Activated naive CD4-positive, alpha-beta T cell (primary cell): ENCODE measurements at places on chromosomes 3 and 15.
A peak's percentile ranks its signal among the peaks of the same experiment; 100 is the strongest.

DNA sequence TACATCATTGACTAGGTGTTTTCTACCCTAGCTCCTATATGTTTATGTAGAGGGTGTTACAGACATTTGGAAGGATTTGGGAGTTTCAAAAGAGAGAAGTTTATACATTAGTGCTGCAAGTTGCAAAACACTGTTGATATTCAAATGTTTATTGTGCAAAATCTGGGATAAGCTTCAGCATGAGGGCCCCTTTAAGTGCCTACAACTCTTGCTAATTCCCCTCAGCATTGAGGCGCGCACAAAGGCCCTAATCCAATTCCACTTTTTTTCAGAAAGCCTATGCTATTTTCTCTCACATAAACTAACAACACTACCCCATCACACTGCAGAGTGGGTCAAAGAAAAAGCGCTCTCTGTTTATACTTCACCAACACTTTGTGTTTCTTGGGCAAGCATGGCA lies 208.0 kb downstream of the NR2F2 start:
- DNase-seq, result no peak

GRCh38 chr3:151379083-151379734 lies 5.3 kb downstream of the P2RY12 start:
- no peak for DNase-seq

DNA sequence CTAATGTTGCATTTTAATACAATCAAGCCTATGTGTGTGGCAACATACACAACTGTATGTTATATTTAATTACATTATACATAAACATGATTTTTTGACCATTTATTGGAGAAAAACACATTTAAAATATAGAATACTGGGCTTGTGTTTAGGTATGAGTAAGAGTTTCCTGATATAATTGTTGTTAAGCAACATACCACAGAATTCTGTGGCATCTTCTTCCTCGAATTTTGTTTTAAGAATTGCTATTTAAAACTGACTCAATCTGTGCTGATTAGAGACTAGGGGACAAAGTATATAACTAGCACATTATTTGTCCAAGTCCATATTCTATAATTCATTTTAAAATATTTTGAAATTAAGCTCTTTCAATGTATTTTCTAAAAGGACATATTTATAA lies 376.8 kb upstream of the THBS1 start:
- DNase-seq, result no peak

- DNase-seq, result no peak
These were observed 101.8 kb downstream of the CHSY1 start for GRCh38 chr15:101149864-101150722.

DNA sequence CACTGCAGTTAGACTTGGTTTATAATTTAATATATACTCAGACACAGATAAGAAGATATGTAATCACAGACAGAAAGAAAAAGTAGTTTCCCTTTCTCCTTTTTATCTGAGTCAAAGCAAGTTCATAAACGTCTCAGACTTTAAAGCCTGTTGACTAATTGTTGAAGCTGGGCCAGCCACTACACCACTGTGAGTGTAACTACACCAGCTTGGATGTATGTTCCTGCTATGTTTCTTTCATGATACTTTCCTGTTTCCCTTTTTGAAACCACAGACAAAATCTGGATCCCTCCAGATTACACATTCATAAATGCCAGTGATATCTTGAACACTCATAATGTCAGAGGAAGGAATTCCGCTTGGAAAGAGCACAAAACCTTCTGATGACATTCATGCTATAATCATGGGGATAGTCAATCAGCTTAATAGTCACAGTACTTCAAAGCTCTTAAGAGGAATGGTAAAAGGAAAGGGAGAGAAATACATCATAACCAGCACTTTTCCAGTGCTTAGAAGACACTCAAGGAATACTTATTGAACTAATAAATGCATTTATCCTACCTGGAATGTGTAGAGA lies 32.0 kb downstream of the KCNMB2 start:
- DNase-seq, result no peak

GRCh38 chr3:155110996-155111901 lies 31.1 kb downstream of the MME start:
- no peak for DNase-seq

GRCh38 chr15:101240358-101240757 lies 11.5 kb downstream of the CHSY1 start:
- no peak for DNase-seq

DNA sequence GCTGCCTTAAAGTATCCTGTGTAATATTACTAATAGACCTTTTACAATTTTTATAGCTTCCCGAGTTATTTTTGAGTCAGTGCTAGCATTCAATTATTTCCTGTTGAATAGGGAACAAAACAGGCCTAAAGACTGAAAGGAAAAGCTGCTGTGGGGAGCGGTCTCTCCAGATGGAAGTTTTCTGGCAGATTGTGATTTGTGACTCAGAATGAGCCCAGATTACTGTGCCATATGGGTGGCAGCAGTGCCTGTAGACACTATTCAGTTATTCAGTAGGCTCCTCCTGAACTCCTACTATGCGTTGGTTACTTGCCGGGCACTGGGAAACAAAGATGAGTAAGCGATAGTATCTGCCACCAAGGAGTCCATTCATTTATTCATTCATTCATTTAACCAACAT lies 211.8 kb downstream of the CHST2 start:
- DNase-seq, result no peak

- DNase-seq, result no peak
These were observed 900.3 kb upstream of the ROBO1 start for GRCh38 chr3:80668100-80668499.

DNA sequence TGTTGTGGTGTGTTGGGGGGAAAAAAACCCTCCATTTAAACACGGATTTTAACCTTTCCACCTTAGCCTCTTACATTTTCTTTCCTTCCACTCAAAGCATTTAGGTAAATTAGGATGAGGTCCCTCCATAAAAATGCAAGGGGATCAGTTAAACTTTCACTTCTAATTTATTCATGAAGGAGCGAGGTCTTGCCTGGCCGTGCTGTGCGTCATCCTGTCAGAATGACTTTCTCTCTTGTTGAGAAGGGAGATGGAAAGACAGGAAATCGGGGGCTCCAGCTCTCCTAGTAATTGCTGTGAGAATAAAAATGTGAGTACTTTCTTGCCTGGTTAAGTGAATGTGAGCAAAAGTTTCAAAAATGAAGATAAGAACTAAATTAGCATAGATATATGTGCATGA lies 962.3 kb upstream of the NR2F2 start:
- DNase-seq, result no peak

DNA sequence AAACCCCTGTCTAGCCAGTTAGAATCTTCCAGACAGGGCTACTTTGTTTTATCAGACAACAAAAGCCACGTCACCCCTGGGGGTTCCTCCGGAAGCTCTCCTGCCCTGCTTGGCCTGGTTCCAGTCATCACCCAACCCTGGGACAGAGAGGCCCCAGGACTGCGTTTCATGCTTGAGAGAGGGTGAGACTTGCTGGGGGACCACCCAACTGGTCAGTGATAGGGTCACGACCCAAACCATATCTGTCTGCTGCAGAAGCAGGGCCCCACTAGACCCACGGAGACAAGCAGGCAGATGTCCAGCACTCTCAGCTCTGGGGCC lies 1.2 kb downstream of the NT5DC2 start:
- no peak for DNase-seq

- DNase-seq, result no peak
These were observed 42.2 kb upstream of the GNB5 start for GRCh38 chr15:52233405-52233804.

GRCh38 chr3:177981576-177981975 lies 554.7 kb upstream of the KCNMB2 start:
- no peak for DNase-seq

DNA sequence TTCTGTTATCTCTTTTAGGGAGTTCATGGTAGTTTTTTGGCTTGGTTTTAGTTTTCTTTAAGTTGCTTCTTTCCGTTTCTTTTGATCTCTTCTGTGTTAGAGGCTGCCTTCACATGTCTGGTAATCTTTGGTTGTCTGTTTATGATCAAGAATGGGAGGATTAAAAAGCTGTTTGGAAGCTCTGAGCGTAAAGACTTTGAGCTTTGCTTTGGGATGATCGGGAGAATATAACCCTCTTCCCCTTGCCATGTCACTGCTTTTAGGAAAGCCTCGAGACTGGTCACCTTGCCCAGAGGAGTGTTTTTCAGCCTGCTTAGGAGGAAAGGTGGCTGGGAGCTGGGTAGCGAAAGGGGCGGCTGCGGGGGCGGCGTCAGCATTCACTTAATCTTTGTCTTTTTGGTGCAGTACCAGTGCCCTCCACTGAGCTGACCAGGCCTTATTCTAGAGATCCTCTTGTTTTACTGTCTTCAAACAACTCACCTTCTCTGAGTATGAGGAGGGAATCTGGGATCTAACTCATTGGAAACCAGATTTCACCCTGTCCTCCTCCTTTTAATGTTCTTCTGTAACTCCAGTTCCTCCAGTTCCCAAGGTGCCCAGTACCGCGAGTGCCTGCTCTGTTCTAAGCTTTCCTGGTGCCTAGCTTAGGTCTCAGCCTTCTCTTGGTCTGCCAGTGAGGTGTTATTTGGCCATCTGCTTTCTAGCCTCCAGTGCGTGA lies 15.5 kb downstream of the TATDN2 start:
- DNase-seq, result peak; percentile 54

DNA sequence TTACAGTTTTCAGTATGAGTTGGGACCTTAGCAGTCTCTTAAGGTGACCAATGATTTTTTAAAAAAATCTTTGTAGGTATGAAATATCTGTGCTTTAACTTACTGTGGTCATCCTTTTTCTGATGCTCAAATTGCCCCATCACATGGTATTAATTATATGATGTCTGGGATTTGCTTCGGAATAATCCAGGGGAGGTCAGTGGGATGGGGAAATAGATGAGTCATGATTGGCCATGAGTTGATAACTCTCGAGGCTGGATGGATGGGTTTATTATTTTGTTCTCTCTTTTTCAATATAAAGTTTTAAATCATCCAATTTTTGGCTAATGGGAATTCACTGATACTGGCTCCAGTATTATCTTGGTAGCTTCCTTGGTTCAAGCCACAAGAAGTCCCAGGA lies 370.3 kb upstream of the TPM1 start:
- no peak for DNase-seq

DNA sequence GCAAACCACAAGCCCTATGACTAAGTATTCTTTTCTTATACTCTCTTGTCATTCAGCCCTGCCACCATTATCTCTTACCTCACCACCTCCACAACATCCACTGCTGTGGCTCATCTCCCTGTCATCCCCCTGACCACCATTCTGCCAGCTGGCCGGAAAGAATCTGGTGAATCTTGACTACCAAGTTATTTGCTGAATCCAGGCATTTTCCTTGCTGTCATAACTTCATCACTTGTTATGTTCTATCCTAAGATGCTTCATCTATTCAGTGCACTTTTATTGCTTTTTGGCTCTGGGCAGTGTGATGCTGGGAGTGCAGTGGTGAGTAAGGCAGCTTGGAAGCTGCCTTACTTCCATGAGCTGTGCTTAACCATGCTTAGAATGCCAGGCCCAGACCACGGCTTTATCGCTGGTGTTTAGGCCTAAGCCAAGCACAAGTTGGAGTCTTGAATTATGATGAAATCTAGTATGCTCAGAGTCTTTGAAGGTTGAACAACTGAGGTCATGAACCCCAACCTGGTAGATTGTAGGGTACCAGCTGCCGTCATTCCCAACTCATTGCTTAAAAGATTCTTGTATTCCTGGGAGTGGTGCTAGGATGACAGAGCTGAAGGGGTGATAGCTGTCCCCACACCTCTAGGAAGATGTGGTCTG lies 27.0 kb upstream of the APH1B start:
- DNase-seq, result no peak

GRCh38 chr15:66735909-66736305 lies 33.9 kb downstream of the SMAD6 start:
- DNase-seq, result no peak

GRCh38 chr15:58286523-58286922 lies 145.3 kb upstream of the LIPC start:
- DNase-seq, result no peak

GRCh38 chr3:115713284-115713683 lies 90.0 kb downstream of the GAP43 start:
- DNase-seq, result no peak
